ENCODE measurements at places on chromosomes 7 and 10.

- DNase-seq: no peak
Measured at GRCh38 chr10:97199152-97199551, 13.4 kb upstream of the SLIT1 start.

GRCh38 chr10:65911151-65911835, 1014.5 kb upstream of the LRRTM3 start:
- no peak for DNase-seq

DNA sequence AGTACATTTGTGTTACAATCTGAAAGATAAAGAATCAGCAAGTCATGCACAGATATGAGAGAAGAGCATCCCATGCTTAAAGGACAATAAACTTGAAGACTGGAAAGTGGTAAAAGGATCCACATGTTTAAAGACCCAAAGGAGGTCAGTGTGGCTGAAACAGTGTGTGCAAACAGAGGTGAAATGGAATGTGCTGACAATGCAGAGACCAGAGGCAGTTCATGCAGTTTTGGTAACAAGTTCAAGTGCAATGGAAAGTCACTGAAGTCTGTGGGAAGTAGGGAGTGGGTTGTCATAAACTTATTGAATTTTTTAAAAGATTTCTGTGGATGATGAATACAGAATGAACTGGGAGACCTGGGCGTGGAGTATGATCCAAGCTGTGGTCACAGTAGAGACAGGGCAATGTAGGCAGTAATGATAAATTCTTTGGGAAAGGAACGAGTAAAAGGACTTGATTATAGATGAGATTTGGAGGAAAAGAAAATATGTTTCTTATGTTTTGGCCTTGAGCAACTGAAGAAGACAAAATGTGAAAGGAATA, 408.0 kb downstream of the HGF start:
- no peak for DNase-seq

DNA sequence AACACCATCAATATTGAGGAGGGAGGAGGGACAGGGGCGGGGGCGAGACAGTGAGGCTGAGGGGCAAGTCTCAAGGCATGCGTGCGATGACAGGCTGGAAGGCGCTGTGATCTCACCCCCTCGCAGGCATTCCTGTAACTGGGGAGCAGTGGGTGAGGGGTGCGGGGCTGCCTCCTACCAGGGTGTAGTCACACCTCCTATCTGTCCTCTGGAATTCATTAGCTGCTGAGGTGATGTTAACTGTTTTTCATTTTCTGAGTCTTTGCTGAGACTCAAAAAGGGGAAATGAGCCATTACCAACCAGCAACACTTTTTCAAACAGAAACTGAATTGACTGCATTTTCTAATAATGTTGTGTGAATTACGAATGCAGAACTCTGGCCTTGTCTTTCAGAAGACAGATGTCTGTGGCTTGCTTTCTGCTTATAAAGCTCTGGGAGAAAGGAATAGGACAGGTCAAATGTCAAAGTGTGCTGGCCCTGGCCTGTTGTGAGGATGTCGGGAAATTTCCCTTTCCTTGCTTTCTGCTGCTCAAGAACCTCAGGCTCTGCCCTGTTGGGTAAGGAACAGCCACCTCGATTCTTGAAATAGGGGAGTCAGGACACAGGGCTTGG, 23.7 kb upstream of the CDH23 start:
- DNase-seq: no peak

DNA sequence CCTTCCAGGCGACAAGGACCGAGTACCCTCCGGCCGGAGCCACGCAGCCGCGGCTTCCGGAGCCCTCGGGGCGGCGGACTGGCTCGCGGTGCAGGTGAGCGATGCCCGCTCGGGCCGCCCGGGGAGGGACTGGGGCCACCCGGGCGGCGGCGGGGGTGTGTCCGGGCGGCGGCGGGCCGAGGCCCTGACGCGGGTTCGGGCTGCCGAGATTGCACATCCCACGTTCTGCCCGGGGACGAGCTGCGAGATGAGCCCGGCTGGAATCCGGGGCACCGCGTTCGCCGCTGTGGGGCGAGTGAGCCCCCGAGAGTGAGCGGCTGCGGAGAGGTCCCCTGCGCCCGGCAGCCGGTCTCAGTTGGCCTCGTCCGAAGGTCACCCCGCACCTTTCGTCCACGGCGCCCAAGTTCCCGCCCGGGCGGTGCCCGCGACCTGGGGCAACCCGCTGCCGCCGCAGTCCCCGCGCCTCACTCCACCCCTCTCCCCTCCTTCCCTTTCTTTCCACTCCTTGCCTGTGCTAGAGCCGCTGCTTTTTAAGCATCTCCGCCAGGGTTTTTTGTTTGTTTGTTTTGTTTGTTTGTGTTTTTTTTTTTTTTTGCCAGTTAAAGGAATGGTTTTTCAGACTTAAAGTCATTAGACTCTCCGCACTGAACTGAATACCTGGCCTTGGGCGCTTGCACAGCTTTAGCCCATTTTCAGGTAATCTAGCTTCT, 515 bp downstream of the RALA start:
- DNase-seq: no peak

GRCh38 chr10:17229717-17229966, 1.6 kb downstream of the VIM start:
- DNase-seq: no peak
